Stimulated activated CD8-positive, alpha-beta memory T cell treated with anti-CD3 and anti-CD28 coated beads, Interleukin-15, amount 100 ng/mL, for 24 hours (primary cell): ENCODE measurements at places on chromosomes 1 and 21.

- no peak for DNase-seq
These were observed 41.3 kb downstream of the RAB3B start for GRCh38 chr1:51949014-51949702.

- DNase-seq, result no peak
These were observed 64.9 kb upstream of the ARTN start for GRCh38 chr1:43868741-43869067.

GRCh38 chr1:47351305-47351704, 17.7 kb downstream of the CMPK1 start:
- no peak for DNase-seq

DNA sequence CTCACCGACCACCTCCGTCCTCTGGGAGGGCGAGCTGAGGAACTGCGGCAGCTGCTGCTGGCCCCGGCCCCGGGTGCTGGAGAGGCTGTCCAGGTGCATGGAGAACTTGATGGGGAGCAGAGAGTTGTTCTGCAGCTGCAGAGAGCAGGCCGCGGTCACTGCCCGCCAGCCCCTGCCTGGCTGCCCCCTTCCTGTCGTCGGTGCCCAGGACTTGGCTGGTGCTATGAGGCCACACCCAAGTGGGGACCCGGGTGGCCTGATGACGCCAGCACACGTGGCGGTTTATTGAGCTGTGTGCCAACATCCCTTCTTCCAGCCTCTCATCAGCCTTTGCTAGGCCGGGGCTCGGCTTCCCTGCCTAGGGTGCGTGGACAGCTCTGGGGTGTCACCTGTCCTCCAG, 5.3 kb upstream of the TMEM52 start:
- no peak for DNase-seq

DNA sequence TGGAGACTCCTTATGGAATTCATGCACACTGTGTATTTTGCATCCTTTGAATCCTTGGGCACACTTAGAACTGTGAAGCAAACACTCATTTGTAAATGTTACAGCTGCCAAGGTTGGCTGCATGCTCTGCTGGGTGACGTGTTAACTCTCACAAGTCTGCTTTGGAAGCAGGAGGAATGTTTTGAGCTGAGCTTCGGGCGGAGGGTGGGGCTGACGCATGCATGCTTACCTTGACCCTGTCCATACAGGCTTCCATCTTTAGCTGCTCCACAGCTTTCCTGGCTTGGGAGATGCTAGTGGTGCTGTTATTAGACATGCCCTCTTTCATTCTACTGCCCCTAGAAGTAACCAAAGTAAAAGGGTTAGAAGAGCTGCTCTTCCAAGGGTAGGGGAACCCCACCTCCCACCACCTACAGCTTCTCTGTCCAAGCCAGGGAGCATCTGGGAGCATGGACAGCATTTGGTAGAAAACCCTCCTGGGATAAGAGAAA, 66.0 kb downstream of the GNG4 start:
- DNase-seq, result no peak

- no peak for DNase-seq
These were observed 6.0 kb downstream of the POFUT2 start for GRCh38 chr21:45281411-45282282.

- no peak for DNase-seq
These were observed 221.2 kb downstream of the FMN2 start for GRCh38 chr1:240312872-240313271.

DNA sequence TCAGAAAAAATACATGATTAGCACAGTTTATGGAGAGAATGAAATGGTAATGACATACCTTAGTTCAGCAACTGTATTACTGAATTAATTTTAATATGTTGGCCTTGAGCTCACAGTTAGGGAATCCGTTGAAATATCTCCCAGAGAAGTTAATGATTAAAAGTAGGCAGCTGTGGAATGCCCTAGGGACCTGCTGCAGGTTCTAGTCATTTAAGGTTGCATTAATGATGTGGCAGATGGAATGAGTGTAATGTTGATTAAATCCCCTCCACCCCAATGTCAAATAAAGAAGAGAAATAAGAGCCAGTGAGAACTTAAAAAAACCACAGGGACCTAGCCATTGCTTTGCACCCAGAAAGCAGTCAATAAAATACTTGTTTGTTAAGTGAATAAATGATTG, 40.3 kb upstream of the TRIM45 start:
- DNase-seq, result no peak

- DNase-seq, result no peak
These were observed 155.2 kb upstream of the KAZN start for GRCh38 chr1:14443164-14443787.

DNA sequence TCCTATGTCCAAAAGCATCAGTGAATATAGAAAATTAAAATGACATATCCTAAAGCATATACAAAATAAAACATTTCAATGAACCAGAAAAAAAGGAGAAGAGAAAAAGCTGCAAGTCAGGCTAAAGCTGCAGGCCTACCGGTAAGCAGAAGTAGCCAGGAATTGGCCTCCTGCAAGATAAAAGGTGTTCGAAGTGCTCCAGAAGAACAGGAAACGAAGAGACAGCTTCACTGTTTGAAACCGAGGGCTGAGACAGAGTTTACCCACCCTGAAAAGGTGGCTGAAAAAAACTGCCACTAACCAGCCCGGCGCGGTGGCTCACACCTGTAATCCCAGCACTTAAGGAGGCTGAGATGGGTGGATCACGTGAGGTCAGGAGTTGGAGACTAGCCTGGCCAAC, 37.4 kb downstream of the NSL1 start:
- no peak for DNase-seq

DNA sequence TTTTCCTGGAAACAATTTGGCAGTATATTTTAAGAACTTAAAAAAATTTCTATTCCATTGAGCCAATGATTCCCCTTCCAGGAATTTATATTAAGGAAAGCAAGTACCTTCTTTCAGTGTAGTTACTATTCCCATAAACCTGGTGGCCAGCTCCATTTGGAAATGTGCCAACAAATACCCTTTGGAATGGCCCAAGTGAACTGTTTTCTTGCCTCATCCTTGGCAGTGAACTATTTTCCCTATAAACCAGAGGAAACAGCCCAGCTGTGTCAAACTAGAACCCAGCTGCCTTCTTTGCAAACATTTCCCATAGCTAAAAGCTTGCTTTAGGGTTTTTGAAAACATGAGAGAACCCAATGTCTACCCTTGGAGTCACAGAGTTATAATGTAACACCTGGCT, 496.9 kb downstream of the NEGR1 start:
- DNase-seq, result no peak

- no peak for DNase-seq
These were observed 382.2 kb upstream of the ESRRG start for GRCh38 chr1:217105437-217105836.

DNA sequence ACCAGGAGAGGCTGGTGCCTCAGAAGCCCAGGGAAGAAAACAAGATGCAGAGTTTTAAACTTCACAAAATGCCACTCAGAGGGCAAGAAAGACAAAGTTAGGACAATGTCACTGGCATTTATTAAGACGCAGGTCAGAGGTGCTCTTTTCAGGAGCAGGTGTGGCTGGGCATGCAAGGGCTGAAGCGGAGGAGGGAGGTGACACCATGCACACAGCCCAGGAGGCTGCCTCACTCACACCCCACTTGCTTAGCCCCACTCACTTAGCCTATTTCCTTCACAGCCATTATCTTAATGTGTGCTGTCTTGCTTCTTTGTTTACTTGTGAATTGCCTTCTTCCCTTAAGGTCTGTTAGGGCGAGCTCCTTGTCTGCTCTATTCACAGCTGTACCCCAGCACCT, 17.2 kb downstream of the HIVEP3 start:
- no peak for DNase-seq

DNA sequence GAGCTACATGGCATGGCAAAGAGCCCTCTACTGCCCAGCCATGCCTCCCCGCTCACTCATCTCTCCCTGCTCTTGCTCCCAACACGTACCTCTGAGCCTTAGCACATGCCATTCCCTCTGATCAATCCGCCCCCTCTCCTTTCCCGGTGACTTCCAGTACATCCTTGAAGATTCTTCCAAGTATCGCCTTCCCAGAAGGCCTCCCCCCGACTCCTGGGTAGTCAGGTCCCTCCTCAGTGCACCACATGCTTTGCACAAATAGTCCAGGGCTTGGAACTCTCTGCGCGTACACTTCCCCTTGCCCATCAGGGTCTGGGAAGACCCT, 77.0 kb upstream of the IFFO2 start:
- DNase-seq, result no peak

- DNase-seq, result no peak
These were observed 1.2 kb upstream of the LRRC53 start for GRCh38 chr1:74513411-74514300.

GRCh38 chr1:54297596-54298283, 97.8 kb downstream of the MRPL37 start:
- no peak for DNase-seq

GRCh38 chr1:103447471-103447870, 78.0 kb upstream of the RNPC3 start:
- no peak for DNase-seq

DNA sequence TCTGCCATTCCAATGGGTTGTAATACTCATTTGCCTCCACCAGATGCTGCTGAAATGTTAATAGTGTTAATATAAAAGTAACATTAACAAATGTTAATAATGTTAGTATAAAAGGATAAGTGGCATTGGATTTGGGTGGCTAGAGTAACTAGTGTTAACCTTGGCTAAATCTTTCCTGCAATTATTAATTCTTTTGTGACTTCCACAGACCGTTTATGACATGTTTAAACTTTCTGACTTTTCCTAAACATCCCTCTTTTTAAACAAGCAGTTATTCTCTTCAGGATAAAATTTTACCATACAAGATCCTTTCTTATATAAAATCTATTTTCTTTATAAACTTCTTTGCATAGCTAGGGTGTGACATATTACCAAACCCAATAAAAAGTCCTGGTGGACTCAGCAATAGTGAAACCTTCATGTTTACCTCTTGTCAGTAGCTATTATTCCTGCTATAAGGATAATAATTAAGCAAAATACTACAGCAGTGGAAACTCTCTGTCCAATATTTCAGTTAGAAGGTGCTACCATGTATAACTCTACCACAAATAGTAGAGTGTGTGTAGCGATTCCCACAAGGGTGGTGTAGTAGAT, 41.5 kb downstream of the CCDC30 start:
- DNase-seq, result no peak

DNA sequence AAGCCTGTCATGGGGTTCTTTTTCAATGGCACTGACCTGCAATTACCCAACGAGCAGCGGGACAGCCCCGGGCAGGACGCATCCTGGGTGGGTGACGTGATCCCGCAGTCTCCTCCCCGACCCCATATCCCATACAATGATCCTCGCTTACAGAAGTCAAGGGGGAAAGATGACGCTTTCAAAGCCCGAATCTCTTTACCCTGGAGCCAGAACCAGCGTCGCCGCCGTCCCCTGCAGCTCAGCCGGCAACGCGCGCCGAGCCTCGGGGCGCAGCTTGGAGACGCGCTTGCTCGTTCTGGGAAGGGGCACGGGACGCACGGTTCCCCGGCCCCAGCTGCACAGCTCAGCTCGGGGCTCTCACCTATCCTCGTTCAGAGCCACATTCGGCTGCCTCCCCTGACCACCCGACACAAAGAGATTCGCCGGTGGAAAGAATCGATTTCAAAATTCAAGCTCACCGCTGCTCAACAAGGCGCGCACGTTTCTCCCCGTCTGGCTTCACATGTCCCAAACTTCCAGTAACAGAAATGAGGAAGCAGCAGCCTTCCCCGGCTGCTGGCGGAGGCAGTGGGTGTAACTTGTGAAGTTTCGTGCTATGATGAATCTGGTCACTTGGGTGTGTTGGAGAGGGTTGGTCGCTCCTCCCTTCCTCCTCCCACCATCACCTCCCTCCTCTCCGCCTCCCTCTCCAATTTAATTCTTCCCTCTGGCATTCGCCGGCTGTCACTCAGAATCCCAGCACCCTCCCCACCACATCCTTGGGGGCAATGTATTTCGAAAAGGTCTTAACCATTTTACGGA, at the start of gene TIAM1:
TIAM1 (minus strand) TSS at position 582 of the 801 bp plus-strand sequence. CDS start 77,289 bp downstream, outside the sequence.
- DNase-seq, result no peak
